GM06990 (cell line): ENCODE measurements at places on chromosomes 4 and X.

GRCh38 chr4:168528131-168528949 is 31.5 kb downstream of the PALLD start:
- no peak for DNase-seq

- no peak for DNase-seq
These were observed 54.5 kb upstream of the CCDC149 start for GRCh38 chr4:24967346-24967745.

DNA sequence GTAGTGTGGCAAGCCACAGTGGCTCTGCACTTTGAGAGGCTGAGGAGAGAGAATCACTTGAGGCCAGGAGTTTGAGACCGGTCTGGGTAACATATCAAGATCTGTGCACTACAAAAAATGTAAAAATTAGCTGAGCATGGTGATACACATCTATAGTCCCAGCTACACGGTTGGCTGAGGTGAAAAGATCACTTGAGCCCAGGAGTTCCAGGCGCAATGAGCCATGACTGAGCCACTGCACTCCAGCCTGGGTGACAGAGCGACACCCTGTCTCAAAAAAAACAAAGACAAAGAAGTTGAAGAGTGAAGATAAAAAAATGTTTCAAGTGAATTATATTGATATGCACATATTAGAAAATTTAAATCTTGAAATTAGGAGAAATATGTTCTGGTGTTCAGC is 46.3 kb downstream of the SULT1B1 start:
- DNase-seq: no peak

DNA sequence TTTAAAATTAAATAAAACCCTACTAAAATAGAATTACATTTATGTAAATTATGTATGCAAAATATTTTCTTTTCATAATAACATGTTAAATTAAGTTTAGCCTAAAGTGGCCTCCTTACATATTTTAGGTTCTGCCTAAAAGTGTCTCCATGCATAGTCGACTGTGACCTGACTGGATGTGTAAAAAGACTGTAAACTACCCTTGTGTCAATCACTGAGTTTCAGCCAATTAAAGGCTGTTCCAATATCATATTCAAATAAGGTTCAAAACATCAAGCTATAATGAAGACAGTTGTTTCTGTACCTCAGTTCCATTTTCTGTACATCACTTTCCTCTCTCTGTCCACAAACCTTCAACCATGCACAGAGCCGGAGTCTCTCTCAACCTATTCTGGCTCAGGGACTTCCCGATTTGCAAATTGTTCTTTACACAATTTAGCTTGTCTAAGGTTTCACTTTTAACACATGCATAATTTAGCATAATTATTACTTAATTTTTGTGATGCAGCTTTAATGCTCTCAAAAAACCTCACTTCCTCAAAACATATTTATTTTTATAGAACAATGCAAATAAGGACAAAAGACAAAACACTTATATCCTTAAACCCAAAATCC is 60.1 kb downstream of the SH3RF1 start:
- peak; percentile 55 for DNase-seq

- no peak for DNase-seq
These were observed 192.4 kb downstream of the STPG2 start for GRCh38 chr4:97950836-97951235.
